Pons (tissue), 1 donor: ENCODE measurements at places on chromosomes 2 and 18.

DNA sequence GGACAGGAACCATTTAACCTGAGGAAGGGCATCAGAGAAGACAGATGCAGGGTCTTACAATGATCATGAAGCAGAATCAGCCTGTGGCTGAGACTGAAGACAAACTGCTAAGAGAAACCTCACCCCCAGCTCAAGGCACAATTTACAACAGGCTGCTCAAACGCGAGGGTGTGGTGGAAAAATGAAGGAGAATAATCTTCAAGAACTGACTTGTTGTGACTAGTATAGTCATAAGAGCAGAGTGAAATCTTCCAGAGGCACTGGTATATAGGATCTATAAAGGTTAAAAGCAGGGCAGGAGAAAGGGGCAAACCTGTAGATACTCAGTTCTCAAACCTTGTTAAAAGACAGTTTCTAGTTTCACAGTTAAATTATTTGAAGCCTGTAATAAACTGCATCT is 1155.8 kb upstream of the TMEFF2 start:
- no peak for DNase-seq

- DNase-seq: no peak
Measured at GRCh38 chr2:199409759-199410529, 47.8 kb downstream of the SATB2 start.

DNA sequence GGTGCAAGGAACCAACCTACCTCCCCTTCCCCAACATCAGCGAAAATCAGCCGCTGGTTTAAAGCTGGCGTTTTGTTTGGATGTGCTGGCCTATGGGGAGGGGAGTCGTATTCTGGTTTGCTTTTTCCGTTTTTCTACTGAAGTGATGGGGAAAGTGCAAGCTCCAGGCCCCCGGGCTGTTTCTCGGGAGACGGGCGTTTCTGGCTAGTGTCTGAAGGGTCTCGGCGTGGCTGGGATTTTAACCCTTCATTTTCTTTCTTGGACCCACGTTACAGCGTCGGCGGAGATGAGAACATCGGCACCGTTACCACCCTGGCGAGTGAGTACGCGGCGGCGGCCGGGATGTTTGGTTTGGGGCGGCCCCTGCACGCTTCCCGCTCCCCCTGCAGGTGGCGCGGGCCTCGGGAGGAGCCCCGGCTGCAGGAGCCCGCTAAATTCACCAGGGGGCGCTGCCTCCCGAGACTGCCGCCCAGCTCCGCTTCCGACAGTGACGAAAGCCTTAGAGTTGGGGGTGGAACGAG is 70.7 kb downstream of the PLB1 start:
- DNase-seq: peak; percentile 73

GRCh38 chr2:20396356-20397000 is 45.8 kb upstream of the PUM2 start:
- DNase-seq: no peak

- DNase-seq: no peak
Measured at GRCh38 chr18:9468998-9469397, 6.3 kb upstream of the RALBP1 start.

- peak; percentile 34 for DNase-seq
Measured at GRCh38 chr2:66448136-66448991, 13.4 kb downstream of the MEIS1 start.

DNA sequence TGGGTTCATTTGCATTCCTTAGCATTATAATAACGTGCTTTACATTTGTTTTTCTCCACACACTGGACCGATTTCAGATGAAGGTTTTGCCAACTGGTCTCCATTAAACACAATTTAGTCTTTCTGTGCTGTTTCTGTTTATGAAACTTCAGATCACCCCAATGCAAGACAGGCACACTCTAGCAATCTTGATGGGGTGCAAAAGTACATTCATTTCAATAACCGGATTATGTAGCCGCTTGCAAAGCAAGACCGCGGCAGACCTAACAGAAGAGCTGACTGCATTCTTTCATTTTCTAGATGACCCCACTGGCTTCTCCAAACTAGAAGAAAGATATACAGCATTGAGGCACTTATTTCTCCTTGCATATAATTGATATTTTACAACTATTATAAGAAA is 301.5 kb downstream of the PIEZO2 start:
- DNase-seq: no peak

DNA sequence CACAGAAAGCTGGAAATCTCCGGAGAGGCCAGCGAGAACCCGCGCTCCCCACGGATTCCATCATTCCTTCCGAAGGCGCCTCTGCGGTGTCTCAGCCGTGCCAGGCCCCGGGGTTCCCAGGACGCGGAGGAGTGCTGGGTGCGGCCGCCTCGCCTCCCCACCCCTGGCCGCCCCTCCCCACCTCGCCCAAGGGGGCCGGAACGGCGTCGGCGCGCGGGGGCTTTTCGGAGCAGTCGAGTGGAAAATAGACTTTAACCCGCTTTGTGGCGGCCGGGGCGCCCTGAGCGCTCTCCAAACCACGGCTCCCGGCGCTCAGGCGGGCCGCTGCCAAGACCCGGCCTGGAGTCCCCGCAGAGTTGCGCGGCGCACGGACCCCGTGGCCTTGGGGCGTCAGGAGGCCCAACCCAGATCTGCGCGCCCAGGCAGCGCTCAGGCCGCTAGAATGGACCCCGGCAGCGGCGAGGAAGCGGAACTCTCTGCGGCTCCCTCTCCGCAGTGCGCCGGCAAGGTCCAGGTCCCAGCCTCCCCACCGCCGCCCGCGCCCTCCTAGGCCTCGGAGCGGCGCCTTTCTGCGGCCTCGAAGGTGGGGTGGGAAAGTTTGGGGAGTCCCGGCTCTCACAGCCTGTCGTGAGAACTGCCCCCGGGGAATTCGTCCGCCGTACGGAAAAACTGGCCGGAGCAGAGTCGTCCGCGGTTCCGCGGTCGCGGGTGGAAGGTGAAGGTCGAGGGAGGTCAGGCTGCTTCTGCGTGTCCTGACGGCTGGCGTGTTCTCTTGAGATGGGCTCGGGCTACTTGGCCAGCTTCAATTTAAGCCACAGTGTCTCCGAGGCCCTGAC is 1.2 kb upstream of the EMX1 start:
- no peak for DNase-seq

- DNase-seq: no peak
Measured at GRCh38 chr2:179965291-179966258, 41.5 kb downstream of the CWC22 start.

- no peak for DNase-seq
Measured at GRCh38 chr2:74916394-74916793, 42.0 kb upstream of the POLE4 start.

- no peak for DNase-seq
Measured at GRCh38 chr2:108918941-108919341, 70.1 kb downstream of the EDAR start.

DNA sequence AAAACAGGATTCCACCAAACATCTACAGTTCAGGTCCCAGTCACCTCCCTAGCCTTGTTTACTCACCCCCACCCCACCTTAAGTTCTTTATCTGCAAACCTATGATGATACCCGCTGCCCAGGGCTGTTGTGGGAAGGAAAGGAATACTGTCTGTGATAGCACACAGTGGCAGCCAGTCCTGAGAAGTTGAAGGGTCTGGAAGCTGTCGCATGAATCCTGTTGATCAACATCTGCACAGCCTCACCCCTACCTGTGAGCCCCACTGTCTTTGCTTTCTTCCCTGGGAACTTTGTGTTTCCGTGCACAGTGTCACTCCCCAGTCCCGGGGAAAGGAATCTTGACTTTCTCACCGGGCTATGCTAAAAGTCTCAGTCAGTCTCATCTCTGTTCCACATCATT is 160.7 kb upstream of the EPAS1 start:
- no peak for DNase-seq

DNA sequence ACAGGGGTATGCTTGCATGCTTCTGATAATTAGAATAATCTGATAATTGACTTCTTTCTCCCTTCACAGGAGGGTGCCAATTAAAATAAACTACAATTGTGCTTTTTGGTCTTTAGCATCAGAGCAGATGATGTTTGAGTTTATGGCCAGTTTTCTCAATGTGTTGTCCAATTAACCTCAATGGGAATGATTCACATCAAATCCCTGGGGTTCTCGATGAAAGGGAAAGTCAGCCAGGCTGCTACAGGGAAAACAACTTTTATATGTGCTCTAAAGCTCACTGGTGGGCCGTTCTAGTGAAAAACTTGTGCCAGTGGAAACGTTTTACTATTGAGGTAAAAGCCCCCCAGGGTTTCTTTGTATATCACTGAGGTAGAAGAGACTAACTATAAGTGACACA is 887.3 kb upstream of the CRIM1 start:
- DNase-seq: no peak

DNA sequence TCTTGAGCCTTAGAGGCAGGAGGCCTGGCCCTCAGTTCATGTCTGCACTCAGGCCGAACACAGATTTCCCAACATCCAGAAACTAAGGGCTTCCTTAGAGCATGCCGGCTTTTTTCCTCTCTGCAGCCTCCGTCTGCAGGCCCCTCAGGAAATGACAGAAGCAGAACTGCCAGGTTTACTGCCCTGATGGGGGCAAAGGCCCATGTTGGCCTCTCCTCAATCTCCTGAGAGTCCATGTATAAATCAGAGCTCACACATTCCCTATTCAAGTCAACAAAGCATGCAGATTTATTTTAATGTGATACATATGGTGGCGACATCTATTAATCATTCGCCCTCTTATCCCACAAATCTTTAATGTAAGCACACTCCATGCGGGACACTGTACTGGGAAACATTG is 475.6 kb upstream of the HS6ST1 start:
- no peak for DNase-seq

DNA sequence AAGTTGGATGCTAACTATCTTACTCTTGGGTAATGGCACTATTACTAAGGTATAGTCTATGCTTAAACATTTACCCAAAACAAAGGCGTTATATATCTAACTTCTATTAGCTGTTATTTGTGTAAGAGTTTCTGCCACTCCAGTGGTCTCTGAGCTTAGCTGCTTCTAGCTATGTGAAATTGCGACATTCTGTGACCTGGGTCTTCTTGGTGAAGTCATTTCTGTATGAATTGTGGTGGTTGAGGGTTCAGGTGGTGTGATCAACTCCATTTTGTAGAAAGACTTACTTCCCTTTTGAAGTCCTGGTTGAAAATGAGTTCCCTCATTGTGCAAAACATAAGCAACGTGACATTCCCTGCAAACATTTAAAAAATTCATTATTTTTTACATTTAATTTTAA is 221.6 kb downstream of the PIK3C3 start:
- no peak for DNase-seq

GRCh38 chr2:61423714-61424113 is 47.2 kb downstream of the USP34 start:
- no peak for DNase-seq

GRCh38 chr18:64528646-64529045 is 379.8 kb upstream of the LINC00305 start:
- DNase-seq: no peak

- DNase-seq: no peak
Measured at GRCh38 chr2:17545680-17546613, 5.5 kb downstream of the VSNL1 start.

- no peak for DNase-seq
Measured at GRCh38 chr2:224127871-224128501, 88.9 kb upstream of the SERPINE2 start.
